Left lobe of liver (tissue), 2 donors: ENCODE measurements at places on chromosomes 7 and 10.

- DNase-seq: peak; percentile 29
Observed at GRCh38 chr10:130244031-130244927, 108.1 kb downstream of the GLRX3 start.

DNA sequence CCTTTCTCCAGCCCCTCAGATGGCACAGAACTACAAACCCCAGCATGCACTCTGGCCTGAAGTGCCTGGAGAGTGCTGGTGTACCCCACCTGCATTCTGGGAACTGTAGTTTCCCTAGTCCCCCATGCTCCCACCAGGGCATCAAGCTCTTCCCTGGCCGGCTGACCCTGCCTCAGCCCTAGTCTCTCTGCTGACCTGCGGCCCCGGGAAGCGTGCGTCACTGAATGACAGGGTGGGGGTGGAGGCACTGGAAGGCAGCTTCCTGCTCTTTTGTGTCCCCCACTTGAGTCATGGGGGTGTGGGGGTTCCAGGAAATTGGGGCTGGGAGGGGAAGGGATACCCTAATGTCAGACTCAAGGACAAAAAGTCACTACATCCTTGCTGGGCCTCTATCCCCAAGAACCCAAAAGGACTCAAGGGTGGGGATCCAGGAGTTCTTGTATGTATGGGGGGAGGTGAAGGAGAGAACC, 2.1 kb downstream of the NOS3 start:
- DNase-seq: no peak

DNA sequence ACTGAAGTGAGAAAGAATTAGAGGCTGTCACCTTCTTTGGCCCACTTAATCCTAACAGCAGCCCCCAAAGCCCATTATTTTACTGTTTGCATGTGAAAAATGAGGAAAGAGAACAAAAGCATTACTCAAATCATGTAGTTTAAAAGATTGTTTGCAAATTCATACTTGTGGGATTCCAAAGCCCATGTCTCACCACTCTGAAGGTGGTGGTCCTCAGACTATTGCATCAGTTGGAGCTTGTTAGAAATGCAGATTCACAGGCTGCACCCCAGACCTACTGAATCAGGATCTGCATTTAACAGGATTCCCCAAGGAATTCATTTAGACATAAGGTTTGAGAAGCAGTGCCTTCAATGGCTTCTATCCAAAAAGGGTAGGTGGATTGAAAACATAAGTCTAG, 93.7 kb upstream of the PDE1C start:
- no peak for DNase-seq

DNA sequence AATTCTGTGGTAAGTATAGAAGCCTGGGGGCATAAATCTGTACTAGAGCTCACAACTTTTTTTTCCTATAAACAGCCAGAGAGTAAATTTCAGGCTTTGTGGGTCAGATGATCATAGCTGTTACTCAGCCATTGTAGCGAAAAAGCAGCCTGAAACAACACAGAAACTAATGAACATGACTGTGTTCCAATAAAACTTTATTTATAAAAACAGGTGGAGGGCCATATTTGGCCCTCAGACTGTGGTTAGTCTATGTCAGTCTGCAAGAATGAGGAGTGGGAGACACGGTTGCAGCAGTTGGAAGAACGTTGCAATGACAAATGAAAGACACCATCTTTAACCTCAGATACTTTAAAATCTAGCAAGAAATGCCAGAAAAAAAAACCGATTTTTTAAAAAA, 389.6 kb upstream of the PRKCQ start:
- DNase-seq: no peak

DNA sequence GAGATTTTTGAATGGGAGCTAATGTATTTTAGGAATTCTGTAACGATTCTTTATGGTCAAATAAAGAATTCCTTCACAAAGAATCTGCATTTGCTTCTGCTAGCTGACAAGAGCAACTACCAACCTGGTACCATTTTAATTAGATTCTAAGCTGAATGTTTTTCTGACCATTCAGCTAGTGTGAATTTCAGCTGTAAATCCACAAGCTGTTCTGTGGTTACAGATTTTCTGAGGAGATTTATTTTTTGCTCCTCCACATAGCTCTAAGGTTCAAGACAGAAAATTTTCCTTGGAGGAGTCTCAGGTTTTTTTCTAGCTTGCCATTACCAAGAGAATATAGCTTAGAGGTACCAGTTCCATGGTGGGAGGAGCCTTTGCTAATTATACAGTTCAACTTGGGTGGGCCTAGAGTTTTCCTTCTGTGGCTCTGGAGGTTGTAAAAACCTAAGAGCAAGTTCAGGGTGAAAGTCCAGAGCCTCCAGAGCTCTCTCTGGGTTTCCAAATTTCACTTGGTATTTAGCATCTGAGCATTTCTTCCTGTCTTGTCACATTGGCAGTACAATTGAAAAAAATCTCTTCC, 120.1 kb downstream of the JAZF1 start:
- no peak for DNase-seq

GRCh38 chr10:75672842-75673241, 241.4 kb downstream of the LRMDA start:
- DNase-seq: no peak

- DNase-seq: no peak
Observed at GRCh38 chr10:18164093-18164492, 23.9 kb downstream of the CACNB2 start.

DNA sequence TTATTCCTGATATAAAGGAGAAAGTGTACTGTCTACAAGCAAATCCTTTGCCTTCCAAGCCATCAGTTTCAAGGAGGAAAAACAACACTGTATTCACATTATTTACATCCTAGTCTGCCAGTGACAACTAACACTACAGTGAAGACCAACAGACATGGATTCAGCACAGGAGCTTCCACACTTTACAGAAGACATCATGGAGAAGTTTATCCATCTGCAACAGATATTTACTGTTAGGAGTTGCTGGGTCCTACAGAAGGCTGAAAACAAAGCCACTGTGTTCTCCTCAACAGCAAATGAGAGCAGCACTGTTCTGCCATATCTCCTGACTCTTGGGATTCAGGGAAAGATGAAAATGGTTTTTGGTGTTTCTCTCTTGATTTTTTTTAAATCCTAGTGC, 31.9 kb downstream of the NAPEPLD start:
- DNase-seq: no peak

DNA sequence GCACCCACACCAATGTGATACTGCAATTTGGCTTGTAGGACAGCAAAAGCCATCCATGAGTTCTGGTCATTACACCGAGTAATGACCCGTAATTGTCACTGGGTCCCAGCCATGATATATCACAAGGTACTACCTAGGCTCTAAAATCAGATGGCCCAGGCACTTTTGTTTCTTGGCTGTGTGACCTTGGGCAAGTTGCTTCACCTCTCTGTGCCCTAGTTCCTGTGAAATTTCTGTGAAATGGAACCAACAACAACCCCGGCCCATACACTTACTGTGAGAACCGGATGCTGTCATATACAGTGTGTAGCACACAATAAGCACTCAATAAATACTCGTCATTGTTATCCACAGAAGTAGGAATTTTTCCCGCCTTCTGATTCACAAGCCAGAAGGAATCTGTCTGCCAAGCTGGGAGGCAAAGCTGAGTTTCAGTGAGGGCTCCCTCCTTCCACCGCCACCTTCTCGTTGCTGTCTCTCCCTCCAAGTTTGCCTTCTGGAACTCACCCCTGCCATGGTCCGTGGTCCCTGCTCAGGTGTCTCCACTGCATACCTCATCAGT, 6.4 kb upstream of the CYTH3 start:
- DNase-seq: no peak

DNA sequence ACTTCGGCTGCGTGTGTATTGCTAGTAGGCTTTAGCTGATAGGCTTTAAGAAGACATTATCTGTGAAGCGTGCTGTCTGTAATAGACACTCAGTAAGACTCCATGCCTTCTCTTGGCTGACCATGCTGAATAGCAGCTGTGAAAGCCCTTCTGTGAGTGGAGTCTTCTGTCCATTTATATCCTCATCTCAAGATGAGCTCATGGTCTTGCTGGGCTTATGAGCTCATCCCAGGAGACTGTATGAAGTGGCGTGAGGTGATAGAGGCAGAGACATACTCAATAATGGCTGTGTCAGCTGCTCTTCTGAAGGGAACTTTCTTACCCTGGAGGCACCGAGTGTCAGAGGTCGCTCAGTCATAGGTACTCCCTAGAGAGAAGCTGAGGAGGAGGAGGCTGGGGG, 111.5 kb downstream of the SH2D4B start:
- DNase-seq: no peak

- DNase-seq: no peak
Observed at GRCh38 chr10:60235001-60235400, 154.7 kb downstream of the ANK3 start.

DNA sequence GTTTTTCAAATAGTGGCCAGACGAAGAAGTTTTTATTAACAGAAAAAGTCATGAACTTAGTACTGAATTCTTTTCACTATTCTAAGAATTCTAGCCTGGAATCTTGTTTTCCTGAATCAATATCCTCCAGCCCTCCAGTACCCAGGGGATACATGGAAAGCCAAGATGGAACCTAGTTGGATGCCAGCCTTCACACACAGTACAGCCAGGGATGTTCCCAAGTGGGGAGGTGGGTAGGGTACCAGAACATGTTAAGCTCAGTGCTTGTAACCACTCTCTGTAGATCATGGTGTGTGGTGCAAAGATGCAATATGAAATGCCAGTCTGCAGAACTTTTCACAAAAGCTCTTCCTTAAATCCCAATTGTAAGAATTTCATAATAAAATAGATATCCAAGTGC, 128.0 kb downstream of the POU6F2 start:
- no peak for DNase-seq

GRCh38 chr7:146486519-146486918, 369.9 kb downstream of the CNTNAP2 start:
- DNase-seq: no peak

- DNase-seq: no peak
Observed at GRCh38 chr7:130741331-130741995, 7.5 kb upstream of the KLF14 start.
